Stimulated activated CD4-positive, alpha-beta T cell treated with anti-CD3 and anti-CD28 coated beads, TNF-alpha, amount 100 ng/mL, for 48 hours (primary cell): ENCODE measurements at places on chromosomes 6 and 20.

DNA sequence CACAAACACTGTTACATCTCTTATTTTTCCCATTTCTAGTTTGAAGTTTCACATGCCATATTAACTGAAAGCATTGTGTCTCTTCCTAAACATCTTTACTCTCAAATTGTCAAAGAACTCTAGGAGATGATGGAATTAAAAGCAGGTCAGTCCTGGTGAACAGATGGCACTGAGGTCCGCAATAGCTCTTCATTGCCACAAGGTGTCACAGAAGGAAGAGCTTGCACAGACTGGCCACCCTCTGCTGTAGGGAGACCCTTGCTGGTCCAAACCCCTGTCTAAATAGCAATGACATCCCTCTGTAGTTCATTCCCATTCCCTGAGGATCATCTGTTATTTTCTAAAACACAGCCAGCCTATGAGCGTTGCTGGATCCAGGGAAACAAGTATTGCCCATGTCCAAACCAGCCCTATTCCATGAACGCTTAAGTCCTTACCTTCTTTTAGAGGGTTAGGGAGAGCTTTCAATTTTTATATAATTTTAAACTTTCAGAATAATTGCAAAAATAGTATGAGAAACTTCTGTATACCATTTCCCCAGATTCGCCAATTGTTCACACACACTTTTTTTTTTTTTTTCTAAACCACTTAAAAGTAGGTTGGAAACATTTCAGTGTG lies 10.1 kb upstream of the HDAC2 start:
- no peak for DNase-seq

DNA sequence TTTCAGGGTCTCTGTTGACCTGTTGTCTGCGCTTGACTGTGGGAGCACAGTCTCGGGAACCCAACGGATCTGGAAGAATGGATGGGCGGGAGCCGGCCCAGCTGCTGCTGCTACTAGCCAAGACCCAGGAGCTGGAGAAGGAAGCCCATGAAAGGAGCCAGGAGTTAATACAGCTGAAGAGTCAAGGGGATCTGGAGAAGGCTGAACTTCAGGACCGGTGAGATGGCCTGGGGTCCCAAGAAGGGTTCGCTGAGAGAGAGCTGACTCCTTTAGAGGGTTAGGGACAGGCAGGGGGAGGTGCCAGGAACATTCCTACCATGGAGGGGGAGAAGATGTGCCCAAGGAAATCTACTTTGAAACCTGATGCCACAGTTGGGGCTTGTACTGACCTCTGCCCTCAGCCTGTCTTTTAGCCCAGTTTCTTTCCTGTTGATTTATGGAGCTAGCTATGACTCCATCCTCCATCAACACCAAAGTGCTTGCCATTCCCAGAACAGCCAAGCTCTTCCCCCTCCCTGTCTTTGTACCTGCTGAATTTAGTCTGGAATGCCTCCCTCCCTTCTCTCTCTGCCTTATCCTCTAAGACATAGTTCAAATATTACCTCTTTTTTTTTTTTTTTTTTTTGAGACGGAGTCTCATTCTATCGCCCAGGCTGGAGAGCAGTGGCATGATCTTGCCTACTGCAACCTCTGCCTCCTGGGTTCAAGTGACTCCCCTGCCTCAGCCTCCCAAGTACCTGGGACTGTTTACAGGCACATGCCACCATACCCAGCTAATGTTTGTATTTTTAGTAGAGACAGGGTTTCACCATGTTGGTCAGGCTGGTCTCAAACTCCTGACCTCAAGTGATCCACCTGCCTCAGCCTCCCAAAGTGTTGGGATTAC lies 12.2 kb downstream of the CEP250 start:
- no peak for DNase-seq

DNA sequence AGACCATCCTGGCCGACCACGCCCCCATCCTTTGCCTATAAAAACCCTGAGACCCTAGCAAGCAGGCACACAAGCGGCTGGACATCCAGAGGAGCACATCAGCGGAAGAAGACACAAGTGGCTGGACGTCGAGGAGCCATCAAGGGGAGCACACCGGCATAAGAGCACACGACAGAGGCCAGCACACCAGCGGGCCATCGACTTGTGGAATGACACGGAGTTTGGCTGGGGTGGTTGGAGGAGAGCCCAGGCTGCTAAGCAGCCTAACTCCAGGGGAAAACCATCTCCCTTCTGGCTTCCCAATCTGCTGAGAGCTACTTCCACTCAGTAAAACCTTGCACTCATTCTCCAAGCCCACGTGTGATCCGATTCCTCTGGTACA lies 44.8 kb upstream of the BCLAF1 start:
- DNase-seq, result no peak

GRCh38 chr20:43529051-43529450 lies 21.6 kb downstream of the L3MBTL1 start:
- DNase-seq, result no peak

DNA sequence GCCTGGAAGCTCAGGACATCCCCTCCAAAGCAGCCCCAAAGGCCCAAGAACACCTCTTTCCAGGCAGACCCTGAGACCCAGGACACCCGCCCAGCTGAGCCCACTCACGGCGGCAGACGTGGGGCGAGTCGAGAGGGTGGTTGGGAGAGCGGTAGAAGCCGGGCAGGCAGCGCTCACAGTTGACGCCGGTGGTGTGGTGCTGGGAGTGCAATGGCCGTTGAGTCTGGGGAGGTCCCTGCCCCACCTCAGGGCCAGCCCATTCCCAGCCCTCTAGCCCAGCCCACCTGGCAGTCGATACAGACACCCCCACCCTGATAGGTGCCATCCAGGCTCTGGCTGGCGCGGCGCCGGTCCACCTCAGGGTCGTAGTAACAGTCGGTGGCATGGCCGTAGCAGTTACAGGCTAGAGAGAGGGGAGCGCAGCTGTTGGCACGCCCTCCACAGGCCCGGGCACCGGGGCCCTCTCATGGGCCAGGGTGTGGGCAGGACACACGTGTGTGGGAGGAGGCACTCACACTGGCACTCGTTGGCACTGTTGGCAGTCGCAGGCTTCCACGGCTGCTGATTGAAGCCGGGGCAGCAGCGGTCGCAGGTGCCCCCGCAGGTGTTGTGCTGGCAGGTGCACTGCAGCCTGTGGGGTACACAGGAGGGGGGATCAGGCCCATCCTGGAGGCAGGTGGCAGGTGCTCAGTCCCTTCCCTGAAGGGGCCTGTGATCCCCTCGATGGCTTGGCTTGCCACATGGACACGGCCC lies 20.5 kb downstream of the LAMA5 start:
- DNase-seq, result no peak

- no peak for DNase-seq
Observed at GRCh38 chr20:19252451-19253120, 40.1 kb downstream of the SLC24A3 start.

DNA sequence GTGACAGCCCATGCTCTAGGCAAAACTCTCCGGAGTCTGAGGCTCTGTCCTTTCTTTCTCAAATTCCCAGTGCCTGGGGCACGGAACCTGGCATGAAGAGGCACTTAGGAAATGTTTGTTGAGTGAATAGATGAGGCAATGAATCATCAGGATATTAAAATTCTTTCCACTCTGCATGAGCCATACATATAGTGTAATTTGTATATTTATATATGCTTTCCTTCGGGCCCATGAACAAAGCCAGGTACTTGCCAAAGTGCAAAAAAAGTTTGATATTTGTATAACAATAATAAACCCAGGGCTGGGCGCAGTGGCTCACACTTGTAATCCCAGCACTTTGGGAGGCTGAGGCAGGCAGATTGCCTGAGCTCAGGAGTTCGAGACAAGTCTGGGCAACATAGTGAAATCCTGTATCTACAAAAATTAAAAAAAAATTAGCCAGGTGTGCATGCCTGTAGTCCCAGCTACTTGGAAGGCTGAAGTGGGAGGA lies 212.3 kb upstream of the ZNF217 start:
- no peak for DNase-seq

DNA sequence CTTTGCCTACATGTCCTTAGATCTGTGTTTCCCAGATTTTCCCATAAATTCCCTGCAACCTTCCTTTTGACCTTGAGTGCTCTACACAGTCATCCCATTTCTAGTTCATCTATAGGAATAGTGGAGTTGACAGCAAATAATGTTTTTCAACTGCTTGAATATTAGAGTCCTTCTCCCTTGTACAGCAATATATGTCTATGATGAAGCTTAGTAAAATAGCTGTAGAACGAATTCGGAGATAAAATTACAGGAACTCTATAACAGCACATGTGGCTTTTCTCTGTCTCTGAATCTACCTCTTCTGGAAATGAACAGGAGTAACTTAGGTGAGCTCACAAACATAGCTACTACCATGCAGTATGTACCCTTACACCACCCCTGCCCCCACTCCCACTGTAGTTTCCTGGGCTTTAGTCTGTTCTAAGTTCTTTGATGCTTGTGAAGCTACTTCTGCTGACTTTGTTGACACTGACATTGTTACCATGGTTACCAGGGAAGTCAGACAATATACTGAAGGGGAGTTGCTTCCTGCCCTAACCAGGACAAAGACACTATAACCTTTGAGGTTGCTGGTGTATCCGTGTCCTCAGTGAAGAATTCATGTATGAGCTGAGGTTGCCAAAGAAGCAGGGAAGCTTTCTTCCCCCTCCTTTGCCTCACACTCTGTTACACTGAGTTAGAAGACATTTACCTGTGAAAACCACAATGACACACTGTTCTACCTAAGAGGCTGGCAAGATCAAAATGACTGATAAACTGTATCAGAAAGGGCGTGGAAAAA lies 35.8 kb upstream of the SHLD1 start:
- DNase-seq, result peak; percentile 24

GRCh38 chr6:21527731-21528130 lies 65.8 kb upstream of the SOX4 start:
- no peak for DNase-seq

DNA sequence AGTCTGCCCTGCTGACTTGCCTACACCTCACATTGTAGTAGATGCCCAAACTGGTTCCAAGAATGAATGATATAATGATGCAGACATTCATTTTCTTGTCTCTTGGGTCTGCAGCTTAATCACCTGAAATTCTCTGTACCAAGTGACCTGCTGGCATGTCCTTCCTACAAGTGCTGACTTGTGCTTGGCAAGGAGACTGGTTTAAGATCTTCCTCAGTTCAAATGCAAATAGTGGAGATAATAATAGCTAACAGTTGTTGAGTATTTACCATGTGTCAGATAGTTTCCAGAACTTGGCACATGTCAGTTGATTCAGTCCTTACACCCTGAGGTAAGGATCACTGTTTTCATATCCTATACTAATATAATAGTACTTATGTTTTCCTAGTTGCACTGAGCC lies 223.4 kb downstream of the SLC24A3 start:
- DNase-seq, result no peak

GRCh38 chr6:168628732-168629245 lies 187.8 kb downstream of the SMOC2 start:
- DNase-seq, result no peak

DNA sequence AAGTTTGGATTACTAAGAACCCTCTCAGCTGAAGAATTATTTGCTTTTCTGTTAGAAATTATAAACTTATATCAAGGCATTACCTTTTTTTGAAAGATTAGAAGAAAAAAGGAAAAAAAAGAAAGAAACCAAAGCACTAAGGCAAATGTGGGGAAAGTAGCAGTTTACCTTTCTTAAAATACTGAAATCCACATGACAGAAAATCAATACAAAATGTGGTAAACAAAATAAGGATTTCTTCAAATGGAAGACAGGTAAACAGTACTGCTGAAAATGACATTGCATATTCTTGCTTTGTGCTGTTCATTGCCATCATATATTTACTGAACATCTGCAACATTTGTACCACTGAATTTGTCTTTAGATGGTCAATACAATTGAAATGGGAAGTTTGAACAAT lies 411.2 kb upstream of the PLCB4 start:
- no peak for DNase-seq

DNA sequence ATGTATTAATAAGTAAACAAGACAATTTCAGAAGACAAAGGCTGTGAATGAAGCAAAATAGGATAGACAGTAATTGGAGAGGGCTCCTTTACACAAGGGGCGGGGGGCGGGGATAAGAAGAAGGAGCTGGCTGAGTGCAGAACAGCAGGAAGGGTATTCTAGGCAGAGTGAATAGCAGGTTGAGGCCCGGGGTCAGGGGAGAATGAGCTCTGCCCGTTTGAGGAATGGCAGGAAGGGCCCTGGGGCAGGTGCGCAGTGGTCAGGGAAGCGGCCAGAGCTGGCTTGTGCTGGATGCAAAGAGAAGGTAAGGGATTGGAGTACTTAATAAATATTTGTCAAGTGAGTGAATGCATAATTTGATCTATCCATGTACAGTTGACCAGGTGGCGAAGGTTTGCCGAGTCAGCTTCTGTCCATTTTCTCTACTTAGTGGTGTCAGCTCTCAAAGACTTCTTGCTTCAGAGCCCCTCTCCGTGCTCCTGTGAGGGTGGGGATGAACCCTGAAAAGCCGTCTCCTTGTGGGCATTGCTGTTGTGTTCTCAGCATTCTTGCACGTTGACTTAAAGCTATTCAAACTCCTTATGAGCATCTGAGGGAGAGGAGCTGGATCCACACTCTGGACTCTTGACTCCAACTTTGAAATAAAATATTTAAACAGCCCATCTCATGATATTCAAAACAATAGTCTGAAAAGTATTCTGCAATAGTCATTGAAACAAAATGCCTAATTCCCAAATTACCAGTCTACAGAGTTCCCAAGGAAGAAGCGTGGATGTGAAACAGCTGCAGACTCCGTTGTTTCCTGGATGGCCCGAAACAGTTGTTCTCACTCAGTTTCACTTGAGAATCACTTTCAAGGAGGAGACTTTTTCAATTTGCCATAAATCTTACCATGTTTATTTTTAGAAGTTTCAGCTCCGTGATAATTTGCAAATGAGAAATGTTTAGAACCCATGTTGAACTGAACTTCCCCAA lies 105.1 kb downstream of the EDN3 start:
- no peak for DNase-seq

DNA sequence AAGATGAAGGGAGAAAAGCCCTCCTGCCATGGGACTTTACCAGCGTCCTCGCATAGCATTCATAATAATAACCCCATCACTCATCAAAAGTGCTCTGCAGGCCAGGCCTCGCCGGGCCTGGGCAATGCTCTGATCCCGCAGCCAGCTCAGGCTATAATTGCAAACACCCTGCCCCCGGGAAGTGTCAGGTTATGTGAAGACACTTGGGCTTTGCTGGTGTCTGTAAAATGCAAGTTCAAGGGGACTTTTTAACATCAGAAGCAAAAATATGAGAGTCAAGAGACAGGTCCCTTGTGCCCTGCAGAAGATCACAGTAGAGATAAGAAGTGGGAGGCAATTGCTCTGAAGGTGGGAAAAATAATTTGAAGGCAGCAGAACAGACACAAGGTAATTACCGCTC lies 381.0 kb downstream of the MAFB start:
- no peak for DNase-seq

DNA sequence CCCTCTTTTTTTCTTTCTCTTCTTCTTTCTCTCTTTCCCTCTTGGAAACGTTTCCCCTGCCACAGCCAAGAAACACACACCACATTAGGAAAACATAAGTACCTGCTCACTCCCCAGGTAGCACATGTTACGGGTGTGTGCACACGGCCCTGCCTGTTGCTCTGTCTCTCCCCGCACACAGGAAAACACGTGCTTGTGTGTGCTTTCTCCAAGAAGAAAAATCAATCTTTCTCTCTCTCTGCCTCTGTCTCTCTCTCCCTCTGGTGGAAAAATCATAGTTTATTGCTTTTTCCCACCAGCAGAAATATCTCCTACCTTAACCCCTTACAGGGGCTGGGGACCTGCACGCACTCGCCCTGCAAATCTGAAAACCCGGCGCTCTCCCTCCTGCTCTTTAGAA lies 102.3 kb downstream of the EDN3 start:
- DNase-seq, result no peak
